Fibroblast of pulmonary artery (primary cell): ENCODE measurements at places on chromosomes 2 and 18.
A peak's percentile ranks its signal among the peaks of the same experiment; 100 is the strongest.

DNA sequence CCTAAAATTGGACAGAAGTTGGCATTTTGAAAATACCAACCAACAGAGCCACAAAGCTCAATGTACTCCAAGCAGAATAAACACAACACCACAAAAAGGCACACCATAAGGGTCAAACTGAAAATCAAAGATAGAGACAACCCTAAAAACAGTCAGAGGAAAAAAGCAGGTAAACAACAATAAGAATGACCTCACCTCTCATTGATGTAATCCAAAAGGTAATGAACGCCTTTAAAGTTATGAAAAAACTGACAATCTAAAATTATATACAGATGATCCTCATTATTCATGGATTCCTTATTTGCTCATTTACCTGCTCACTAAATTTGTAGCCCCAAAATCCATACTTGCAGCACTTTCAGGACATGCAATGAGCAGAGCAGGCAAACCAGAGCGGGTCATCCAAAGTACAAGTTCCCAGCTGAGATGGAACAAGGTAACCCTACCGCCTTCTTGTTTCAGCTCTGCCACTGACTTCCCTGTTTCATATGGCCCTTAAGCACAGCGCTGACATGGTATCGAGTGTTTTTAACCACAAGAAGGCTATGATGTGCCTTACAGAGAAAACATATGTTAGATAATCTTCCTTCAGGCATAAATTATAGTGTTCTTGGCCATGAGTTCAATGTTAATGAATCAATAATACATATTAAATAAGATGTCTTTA is 17.0 kb downstream of the RTN4 start:
- DNase-seq: no peak

GRCh38 chr2:236078297-236079255 is 89.6 kb downstream of the GBX2 start:
- DNase-seq: peak; percentile 13

- peak; percentile 24 for DNase-seq
Observed at GRCh38 chr18:35582899-35583558, 1.5 kb downstream of the GALNT1 start.

GRCh38 chr2:120251078-120251477 is 1.6 kb upstream of the RALB start:
- no peak for DNase-seq

- no peak for DNase-seq
Observed at GRCh38 chr2:136098441-136098840, 19.5 kb downstream of the CXCR4 start.
